A549 (cell line): ENCODE measurements at places on chromosomes 2 and 18. TPM values are rescaled to one million over a fixed set of nuclear protein-coding genes. Genes with fewer than 3 reads are reported as not detected.

MBD2 gene
- 37.2 to 43.4 TPM (median 42.2 TPM) in 3 replicates for polyA plus RNA-seq

RESP18 gene
- polyA plus RNA-seq, result not detected in 3 replicates

GRCh38 chr2:119431976-119432850 lies 559 bp downstream of the TMEM37 start:
- DNase-seq, result no peak

GRCh38 chr2:103401621-103402020 lies 639.8 kb downstream of the TMEM182 start:
- DNase-seq, result no peak

RETSAT gene
- 40.8 to 43.3 TPM (median 42.3 TPM) in 3 replicates for polyA plus RNA-seq

ATP6V1C2 gene
- polyA plus RNA-seq, result 0.08 to 0.18 TPM (median 0.09 TPM) in 3 replicates
